ENCODE measurements at places on chromosomes 7 and 10.

DNA sequence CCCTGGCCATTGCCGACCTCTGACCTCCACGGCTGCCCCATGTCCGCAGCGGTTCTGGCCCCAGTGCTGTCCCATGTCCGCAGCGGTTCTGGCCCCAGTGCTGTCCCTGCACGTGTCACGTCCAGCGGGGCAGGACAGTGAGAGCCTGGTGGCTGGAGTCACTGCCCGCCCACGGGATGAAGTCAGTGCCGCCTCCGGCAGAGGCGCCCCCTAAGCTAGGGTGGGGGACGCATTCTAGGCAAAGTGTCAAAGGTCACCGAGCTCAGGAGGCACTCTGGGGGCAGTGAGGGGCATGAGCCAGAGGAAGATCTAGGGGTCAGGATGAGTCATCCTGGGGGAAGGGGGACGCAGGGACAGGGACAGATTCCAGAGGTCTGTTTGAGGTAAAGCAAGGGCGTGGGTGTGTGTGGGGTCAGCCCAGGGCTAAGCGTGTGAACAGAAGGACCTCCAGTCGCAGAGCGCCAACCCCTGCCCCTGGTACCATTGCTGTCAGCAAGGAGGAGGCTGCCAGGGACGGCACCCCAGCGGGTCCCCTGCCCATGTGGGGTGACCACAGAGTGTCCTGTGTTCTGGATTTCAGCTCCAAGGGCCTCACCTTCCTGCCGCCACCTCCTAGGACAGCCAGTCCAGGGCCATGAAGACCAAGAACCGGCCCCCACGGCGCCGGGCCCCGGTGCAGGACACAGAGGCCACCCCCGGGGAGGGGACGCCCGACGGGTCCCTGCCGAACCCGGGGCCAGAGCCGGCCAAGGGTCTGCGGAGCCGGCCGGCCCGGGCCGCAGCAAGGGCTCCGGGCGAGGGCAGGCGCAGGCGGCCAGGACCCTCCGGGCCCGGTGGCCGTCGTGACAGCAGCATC lies 665 bp downstream of the BHLHA15 start:
- DNase-seq, result no peak

DNA sequence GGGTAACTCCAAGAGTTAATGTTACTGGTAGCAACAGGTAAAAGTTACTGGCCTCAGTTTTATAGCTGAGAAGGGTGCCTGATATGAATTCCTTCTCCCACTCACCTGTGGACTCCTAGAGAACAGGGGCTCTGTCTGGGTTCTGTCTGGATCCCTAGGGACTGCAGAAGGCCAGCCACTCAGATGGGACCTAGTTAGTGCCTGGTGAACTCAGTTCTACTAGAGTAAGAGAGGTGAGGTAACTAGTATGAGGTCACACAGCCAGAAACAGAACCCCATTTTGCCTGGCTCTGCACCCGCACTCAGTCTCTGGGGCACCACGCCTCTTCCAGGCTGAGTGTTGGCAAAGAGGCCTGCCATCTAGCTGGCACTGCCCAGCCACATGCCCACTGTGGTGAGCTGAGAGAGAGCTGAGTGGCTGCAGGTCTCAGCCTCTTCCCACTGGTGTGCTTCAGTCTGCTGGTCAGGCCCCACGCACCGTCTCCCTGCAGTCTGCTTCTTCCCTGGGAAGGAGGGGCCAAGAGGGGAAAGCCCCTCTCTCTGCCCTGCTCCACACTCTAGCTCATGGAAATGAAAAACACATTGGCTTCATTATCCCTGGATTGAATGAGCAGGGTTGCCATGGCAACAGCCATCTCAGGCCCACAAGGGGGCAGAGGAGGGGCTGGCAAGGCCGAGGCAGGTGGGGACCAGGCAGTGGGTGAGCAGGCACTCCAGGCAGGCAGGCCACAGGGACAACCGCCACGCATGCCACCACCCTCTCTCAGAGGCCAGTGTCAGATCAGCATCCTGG lies 110.6 kb downstream of the ZMIZ1 start:
- DNase-seq, result no peak

- DNase-seq, result no peak
Measured at GRCh38 chr10:3496138-3496537, 288.9 kb downstream of the KLF6 start.

- no peak for DNase-seq
Measured at GRCh38 chr10:101133489-101134298, 2.6 kb downstream of the TLX1 start.

GRCh38 chr10:50407076-50407801 lies 155.9 kb upstream of the ASAH2 start:
- no peak for DNase-seq

Measured in HS-5 (cell line).